ENCODE measurements at places on chromosomes 3 and 15. TPM values are rescaled to one million over a fixed set of nuclear protein-coding genes. Genes with fewer than 3 reads are reported as not detected.
A peak's percentile ranks its signal among the peaks of the same experiment; 100 is the strongest.

ARHGEF26 gene
- 0.65 TPM for total RNA-seq

COL6A6 gene
- total RNA-seq: not detected

DNA sequence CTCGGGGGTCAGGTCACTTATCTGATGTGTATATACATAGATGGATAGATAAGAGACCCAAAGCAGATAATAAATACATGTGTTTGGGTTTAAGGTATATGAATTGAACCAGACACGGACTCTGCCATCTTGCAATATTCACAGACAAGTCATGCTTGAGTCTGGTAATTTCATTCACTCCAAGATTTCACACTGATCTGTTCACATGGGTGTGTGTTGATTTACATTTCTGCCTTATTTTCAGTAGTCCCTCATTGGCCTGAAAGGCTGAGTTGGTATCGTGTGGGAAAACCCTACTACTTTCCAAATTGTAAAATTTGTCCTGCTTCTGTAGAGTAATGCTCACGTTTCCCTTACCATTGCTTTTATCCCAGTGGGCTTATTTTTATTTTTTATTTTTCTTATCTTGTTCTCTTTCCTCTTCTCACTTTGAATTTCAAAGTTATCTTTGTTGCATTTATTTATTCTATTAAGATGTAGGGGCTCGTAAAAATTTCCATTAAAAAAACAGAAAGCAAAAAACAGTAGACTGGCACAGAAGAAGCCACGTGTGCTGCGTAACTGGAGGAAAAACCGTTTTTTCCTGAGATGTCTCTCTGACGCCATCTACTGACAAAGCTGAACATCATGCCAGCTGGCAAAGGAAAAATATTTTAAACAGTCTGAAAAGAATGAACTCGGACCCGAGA, 10.8 kb upstream of the MFSD1 start:
- peak; percentile 92 for DNase-seq

DNA sequence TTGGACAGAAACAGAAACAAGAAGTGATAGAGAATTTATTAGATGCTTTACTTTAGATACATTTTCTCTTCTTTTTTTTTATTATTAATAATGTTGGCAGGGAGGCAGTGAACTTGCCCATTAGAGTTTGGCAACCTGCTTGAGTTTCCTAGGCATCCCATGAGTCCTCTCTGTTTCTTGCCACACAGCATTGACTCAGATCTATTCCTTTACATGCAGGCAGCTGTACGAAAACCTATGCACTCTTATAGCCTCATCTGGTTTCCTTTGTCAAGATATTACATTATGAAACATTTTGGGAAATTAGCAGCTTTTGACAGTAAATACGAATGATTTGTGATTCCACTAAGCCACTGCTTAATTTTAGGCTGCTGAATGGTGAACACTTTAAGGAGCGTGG, 23.3 kb downstream of the IL1RAP start:
- peak; percentile 33 for DNase-seq
